GM12891 (cell line): ENCODE measurements at places on chromosomes 3 and 15.

DNA sequence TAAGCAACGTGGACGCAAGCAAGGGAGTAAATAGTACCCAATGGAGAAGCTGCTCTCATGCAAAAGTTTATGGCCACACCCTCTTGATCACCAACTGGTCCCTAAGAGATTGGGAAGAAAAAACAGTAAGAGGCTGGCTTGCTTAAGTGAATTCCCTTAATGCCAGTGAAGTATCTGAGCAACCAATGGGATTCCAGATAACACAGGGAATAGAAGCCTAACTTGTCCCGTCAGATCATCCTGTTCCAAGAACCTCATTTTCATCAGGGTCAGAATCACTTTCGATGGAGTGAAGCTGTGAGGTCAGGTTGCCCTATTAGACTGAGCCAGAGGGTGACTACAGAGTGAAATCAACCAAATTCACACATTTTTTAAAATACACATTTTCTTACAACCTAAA lies 104.3 kb downstream of the CD47 start:
- DNase-seq = no peak

DNA sequence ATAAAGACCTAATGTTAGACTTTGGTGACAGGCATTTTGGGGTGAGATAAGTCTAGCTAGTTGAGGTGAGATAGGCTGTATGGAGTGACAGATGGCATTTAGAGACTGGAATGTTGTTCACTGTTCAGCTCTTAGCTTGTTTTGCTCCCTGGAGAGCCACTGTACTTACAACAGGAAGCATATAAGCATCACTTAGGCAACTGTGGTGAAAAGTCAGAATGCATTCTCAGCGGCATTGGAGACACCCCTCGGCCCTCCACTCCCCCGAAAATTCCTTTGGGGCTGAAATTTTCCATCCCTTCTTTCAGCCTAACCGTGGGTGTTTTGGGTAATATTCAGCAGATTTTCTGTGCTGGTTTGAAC lies 73.4 kb downstream of the SLCO3A1 start:
- DNase-seq = no peak

DNA sequence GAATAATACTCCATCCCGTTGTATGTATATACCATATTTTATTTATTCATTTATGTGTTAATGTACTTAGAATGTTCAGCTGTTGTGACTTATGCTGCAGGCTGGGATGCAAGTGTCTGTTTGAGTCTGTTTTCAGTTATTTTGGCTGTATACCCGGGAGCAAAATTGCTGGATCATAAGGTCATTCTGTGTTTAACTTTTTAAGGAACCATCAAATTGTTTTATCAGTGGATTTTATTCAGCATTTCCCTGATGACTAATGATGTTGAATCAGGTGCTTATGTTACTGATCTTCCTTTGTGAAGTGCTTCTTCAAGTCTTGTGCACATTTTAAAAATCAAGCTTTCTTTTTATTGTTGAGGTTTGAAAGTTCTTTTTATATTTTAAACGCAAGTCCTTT lies 118.1 kb downstream of the SLC25A26 start:
- no peak for DNase-seq

GRCh38 chr3:113214917-113215595 lies 3.7 kb downstream of the BOC start:
- no peak for DNase-seq

- no peak for DNase-seq
Observed at GRCh38 chr15:66047321-66048024, 178.2 kb downstream of the RAB11A start.

DNA sequence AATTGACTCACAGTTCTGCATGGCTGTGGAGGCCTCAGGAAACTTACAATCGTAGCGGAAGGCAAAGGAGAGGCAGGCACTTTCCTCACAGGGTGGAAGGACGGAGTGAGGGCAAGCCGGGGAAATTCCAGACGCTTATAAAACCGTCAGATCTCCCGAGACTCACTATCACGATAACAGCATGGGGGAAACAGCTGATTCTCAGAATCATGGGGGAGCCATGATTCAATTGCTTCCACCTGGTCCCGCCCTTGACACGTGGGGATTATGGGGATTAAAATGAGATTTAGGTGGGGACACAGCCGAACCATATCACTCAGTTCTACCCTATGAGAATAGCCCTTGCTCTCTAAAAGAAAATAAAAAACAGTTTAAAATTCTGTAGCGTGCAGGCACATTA lies 13.4 kb upstream of the SYNPR start:
- no peak for DNase-seq

DNA sequence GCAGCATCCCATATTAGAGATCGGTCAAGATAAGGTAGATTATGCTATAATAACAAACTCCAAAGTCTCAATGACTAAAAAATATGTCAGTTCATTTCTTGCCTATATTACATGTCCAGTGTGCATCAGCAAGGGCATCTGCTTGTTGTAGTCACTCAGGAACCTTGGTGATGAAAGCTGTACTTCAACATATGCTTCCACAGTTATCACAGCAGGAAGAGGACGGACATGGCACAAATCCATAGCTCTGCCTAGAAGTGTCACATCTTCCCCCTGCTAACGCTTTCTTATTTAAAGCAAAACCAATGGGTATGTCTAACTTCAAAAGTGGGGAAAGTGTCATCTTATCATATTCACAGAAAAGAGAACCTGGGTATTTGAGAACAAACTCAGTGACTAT lies 20.0 kb upstream of the PIAS1 start:
- DNase-seq = no peak

DNA sequence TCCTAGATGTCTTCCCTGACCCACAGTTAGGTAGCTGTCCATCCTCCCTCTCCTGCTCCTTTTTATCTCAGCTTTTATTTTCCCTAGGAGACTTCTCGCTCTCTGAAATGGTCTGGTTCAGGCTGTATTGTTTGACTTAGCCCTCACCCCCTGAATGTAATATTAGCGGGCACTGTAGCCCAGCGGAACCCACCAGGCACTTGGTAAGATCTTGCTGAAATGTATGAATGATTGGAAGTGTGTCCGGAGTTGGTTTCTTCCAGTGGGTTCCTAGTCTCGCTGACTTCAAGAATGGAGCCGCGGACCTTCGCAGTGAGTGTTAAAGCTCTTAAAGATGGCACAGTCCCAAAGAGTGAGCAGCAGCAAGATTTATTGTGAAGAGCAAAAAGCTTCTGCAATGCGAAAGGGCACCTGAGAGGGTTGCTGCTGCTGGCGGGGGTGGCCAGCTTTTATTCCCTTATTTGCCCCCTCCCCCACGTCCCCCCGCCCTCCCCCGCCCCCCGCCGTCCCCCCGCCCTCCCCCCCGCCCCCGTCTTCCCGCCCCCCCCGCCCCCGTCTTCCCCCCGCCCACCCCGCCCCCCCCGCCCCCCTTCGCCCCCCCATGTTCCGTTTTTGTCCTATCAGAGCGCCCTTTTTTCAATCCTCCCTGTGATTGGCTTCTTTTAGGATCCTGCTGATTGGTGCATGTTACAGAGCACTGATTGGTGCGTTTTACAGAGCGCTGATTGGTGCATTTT lies 694 bp upstream of the EEFSEC start:
- no peak for DNase-seq

GRCh38 chr3:57556459-57557084 lies 498 bp downstream of the PDE12 start:
- DNase-seq = no peak

DNA sequence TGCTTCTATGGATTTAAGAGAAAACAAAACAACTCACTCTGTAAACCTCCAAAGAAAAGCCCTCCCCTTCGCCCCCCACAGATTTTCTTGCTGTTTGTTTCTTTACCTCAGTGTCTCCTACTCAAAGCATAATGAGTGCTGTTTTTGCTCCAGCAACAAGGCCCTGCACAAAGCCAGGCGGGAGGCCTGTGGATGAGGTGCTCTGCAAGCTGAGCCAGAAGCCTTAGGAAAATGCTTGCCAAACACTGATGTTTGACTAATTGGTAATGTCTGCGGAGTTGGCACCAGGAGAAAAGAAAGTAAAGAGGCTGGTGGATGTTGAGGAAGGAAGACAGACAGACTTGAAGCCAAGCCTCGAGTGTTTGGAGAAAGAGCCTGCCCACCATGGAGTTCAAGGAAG lies 99.7 kb downstream of the RARB start:
- DNase-seq = no peak

- DNase-seq = no peak
Observed at GRCh38 chr3:150521463-150521862, 24.8 kb downstream of the SERP1 start.

DNA sequence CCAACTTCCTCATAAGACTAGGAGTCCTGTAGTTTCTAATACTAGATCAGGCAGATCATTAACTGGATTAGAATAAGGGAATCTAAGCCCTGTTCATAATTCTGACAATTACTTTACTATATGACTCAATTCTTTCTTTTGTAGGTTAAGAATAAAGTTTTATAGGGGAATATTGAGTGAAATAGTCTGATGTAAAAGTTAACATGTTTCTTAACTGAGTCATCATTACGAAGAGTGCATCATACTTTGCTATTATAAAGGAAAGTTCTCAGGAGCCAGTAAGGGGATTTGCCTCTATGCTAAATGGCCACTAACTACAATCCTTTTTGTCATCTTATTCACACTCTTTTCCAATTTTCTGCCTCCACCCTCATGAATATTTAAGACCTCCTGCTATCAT lies 63.1 kb downstream of the POLQ start:
- no peak for DNase-seq

DNA sequence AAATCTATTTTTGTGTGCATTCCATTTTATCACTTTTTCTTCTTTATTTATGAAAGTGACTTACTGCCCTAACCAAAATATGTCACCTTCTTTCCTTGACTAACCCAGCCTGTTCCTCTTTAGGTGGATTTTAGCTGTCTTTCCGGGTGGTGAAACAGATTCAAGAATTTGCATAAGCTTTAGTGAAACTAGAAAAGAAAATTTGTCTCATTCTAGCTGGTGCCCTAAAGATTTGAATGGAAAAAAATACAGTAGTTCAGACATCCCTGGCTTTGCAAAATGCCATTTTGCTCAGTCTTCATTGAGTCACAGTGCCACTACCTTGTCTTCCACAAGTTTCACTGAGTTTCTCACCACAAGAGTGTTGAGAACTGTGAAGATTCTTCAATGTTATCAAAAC lies 28.2 kb upstream of the CCDC50 start:
- DNase-seq = peak; percentile 25

DNA sequence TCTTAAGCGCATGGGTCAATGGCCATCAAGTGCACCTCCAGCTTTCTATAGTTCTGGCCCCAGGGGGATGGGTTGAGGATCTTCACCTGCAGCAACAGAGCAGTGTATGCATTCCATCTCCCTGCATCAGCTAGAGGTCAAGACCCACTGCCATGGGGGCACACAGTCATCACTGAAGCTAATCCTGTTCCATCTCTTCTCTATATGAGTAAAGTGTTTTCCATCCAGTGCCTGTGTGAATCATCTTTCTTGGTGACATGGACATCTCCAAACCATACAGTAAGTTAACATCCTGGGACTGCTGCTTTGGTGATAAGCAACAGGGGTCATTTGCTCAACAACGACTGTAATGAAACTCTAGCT lies 4.4 kb upstream of the ENTPD3 start:
- no peak for DNase-seq

DNA sequence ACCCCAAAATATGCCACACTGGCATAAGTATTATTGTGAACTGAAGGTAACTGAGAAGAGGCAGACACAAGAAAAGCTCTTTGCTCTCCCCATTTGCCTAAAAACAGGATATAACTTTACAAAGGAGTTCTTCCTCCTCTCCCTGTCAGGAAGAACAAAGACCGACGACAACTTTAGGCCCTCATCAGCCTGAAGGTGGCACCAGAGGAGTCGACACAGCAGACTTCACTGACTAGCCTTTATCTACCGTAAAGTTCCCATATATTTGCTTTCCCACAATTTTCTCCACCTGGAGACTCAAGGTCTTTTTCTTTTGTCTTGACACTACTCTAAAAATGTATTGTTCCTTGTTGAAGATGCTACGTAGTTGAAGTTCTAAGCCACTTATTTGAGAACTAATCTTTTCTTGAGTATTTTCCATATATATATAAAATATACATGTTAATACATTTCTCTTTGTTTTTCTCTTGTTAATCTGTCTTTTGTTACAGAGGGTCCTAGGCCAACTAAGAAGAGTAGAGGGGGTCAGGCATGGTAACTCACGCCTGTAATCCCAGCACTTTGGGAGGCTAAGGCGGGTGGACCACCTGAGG lies 16.2 kb upstream of the XIRP1 start:
- no peak for DNase-seq

DNA sequence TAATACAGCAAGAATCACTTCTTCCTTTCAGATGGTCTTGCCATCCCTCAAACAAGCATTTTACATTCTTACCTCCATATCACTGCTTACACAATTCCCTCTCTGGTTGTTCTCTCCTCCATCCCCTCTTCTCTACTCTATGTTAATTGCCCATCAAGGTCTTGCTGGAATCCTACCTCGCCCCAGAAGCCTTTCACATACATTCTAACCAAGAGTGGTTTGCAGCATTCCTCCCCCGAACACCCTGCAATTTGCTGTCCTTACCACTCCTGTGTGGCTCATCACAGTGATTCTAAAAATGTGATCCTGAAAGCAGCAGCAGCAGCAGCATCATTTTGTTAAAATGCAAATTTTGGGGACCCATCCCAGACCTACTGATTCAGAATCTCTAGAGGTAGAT lies 30.6 kb downstream of the TNIK start:
- no peak for DNase-seq

DNA sequence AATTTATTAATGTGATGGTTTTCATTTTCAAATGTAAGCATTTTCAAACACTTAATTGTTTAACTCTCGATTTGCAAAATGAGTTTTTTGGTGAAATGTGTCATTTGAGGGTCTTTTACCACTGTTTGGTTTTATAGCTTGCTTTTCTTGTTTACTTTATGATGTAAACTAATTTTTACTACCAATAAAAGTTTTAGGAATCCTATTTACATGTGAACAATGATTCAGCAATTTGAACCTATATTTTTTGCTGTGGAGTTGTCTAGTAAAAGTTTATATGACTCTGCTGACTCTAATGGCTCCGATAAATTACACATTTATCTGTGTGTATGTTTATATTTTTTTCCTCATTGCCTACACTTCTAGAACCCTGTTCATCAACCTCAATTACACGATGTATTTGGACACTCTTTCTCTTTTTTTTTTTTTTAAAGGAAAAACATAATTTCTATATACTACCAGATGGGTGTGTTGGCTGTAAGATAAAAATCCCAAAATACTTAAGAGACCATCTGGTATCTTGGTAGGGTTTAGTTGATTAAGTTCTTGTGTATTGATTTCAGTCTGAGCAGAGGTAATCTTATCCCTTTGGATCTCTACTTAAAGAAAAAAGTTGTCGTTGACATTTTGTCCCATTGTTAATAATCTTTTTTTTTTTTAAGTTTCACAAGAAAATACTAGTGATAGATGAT lies 89.5 kb downstream of the PTPRG start:
- DNase-seq = no peak
